Hindlimb muscle (tissue), 1 donor: ENCODE measurements at places on chromosomes 6 and 20.
A peak's percentile ranks its signal among the peaks of the same experiment; 100 is the strongest.

- peak; percentile 47 for DNase-seq
These were observed 117.0 kb downstream of the RTN4IP1 start for GRCh38 chr6:106512048-106512967.

DNA sequence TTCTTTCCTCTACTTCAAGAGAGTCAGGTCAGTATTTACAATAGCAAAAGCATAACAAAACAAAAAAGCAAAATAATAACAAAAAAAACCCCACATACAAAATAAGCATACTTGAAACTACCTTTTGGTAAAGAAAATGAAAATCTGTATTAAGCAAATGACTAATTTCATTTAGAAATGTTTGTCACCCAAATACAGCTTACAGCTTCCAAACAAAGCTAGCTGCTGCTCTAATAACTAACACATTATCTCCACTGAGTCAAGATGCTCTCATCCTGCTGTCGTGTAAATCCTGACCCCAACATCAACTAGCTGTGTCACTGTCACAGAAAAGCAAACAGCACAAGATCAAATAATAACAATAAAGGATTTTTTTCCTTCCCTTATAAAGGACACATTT, 21.7 kb downstream of the MAP7 start:
- DNase-seq: no peak

DNA sequence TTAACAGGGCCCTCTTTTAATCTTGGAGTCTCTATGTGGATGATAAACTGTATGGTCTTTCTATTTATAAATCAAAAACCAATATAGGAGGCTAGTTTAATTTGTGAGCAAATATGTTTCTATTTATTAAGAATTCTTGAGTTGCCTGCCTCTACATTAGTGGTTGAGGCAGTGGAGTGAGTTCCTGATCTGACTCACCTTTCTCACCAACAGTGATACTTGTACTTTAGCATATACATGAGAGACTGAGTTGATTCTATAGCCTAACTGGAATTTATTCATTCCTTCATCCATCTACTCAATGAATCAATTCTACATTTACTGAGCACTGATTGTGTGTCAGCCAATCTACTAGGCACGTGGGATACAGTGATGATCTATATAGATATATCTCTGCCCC, 126.9 kb downstream of the TRMT11 start:
- no peak for DNase-seq

- no peak for DNase-seq
These were observed 1.6 kb downstream of the REM1 start for GRCh38 chr20:31476643-31477215.

DNA sequence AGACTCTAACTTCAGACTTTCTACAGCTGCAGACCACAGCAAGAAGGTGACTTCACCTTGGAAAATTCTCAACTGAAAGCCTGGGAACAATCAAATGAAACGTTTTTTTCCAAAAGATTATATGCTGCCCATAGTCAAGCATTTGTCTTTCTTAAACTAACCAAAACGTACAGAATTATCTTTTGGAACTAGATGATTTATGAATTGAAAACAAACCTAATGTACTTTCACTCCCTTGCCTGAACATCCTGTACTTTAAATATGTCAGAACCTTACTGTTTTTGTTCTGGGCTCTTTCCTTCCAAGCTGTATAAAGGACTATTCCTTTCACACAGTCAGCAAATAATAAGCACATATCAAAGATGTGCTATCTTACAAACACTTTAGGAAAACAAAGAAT, 62.4 kb upstream of the TNFAIP3 start:
- DNase-seq: no peak

DNA sequence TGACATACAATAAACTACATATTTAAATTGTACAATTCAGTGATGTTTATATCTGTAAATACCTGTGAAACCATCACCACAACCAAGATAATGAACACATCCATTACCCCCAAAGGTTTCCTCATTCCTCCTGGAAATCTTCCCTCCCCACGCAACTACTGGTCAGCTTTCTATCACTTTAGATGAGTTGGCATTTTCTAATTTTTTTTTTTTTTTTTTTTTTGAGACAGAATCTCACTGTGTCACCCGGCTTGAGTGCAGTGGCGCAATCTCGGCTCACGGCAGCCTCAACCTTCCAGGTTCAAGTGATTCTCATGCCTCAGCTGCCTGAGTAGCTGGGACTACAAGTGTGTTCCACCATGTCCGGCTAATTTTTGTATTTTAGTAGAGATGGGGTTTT, 31.7 kb upstream of the ECI2 start:
- DNase-seq: no peak

GRCh38 chr6:683742-684440, 9.0 kb downstream of the EXOC2 start:
- peak; percentile 69 for DNase-seq

- no peak for DNase-seq
These were observed 329.0 kb downstream of the GRIK2 start for GRCh38 chr6:101722471-101722870.

DNA sequence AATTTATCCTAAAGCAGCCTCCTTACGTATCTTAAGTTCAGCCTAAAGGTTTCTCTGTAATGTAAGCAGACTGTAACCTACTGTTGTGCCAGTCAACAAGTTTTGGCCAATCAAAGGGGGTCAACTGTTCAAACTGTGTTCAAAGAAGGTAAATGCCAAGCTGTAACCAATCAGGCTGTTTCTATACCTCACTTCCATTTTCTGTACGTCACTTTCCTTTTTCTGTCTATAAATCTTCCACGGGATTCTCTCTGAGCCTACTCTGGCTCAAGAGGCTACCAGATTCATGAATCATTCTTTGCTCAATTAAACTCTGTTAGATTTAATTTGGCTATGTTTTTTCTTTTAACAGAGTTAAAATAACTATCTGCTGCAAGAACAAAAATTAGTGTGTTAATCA, 5.1 kb upstream of the CALHM6 start:
- DNase-seq: no peak

DNA sequence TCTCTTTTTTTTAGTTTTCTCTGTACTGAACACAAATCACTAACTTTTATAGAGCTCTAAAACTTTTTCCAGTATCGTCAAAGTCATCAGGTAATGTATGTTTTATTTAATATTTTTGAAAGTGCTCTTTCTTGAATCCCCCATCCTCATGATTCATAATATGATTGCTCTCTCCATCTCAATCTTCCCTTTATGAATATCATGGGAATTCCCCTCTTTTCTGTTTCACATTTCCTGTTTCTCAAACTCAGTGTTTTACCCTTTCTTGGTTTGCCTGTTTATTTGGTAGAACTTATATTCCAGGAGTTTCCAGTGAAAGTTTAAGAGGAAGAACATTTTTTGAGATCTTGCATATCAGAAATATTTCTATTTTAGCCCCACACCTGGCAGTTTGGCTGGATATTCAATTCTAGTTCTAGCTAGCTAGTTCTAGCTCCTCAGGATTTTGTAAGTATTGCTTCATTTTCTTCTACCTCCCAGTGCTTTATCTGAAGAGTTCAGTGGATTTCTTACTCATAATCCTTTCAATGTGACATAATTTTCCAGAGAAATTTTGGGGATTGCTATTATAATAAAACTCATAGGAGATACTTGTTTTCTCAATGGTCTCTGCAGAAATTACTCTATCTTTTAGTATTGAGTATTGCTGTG, 6.1 kb upstream of the C6orf58 start:
- DNase-seq: no peak

- DNase-seq: no peak
These were observed 32.3 kb downstream of the GSTA3 start for GRCh38 chr6:52877168-52877567.

DNA sequence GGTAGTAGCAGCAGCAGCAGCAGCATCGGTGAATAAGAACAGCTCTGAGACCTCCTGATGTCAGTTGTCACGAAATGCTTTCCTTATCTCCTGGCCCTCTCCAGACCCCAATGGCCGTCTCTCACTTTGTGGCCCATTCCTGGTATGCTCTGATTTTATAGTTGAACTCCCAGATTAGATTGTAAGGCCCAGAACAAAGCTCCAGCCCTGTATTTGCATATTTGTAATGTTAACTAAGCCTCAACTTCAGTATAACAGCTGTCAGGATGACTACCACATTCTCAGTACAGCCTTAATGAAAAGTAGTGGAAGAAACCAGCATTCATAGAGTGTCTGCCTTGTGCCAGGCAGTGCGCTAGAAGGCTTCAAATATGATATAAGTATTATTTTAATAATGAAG, 180.9 kb downstream of the SASH1 start:
- no peak for DNase-seq

- DNase-seq: no peak
These were observed 314.3 kb downstream of the EPHA7 start for GRCh38 chr6:93105017-93105416.

DNA sequence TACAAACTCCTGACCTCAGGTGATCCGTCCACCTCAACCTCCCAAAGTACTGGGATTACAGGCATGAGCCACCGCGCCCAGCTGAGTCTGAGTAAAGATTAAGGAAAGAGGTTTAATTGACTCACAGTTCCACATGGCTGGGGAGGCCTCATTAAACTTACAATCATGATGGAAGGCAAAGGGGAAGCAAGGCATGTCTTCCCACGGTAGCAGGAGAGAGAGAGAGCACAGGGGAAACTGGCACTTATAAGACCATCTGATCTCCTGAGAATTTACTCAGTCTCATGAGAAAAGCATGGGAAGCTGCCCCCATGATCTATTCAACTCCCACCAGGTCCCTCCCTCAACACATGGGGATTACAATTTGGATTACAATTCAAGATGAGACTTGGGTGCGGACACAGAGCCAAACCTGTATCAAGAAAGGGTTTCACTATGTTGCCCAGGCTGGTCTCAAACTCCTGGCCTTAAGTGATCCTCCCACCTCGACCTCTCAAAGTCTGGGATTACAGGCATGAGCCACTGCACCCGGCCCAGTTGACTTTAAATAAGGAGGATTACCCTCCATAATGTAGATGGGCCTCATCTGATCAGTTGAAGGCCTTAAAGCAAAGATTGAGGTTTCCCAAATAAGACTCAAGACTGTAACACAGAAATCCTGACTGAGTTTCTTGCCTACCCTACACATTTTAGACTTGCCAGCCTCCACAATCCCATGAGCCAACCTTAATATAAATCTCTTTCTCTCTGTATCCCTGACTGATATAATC, 13.1 kb upstream of the PEX7 start:
- no peak for DNase-seq

GRCh38 chr6:6834356-6835222, 246.1 kb downstream of the LY86 start:
- no peak for DNase-seq

DNA sequence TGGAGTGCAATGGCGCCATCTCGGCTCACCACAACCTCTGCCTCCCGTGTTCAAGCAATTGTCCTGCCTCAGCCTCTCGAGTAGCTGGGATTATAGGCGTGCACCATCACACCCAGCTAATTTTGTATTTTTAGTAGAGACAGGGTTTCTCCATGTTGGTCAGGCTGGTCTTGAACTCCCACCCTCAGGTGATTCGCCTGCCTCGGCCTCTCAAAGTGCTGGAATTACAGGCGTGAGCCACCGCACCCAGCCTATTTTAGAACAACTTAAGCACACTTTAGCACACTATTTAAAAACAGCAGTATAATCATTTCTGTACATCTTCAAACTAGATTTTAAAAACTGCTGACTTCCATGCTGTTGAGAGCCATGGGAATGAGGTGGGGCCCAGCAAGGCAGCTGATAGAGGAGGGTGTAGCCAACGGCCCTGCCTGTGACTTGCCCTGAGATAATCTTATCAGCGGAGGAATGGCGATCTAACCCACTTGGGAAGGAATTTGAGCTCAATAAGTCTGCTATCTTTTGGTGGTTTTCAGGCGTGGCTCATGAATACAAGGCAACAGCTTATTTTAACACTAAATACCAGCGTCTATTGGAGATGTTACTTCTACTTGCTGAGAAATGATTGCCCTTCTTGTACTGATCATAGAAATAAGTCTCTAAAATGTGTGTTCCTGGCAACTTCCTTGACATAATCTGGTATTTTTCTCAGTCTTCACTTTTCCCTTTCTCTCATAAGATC, 12.1 kb downstream of the ZDHHC14 start:
- DNase-seq: no peak

GRCh38 chr6:3884007-3884745, 35.0 kb downstream of the FAM50B start:
- DNase-seq: peak; percentile 77

- no peak for DNase-seq
These were observed 33.9 kb downstream of the LYRM2 start for GRCh38 chr6:89604653-89605052.

GRCh38 chr6:38640216-38640909, 634 bp upstream of the BTBD9 start:
- no peak for DNase-seq

- no peak for DNase-seq
These were observed 273.0 kb downstream of the TFAP2A start for GRCh38 chr6:10141746-10142443.

GRCh38 chr20:38095017-38095686, 61.6 kb downstream of the RPRD1B start:
- no peak for DNase-seq

DNA sequence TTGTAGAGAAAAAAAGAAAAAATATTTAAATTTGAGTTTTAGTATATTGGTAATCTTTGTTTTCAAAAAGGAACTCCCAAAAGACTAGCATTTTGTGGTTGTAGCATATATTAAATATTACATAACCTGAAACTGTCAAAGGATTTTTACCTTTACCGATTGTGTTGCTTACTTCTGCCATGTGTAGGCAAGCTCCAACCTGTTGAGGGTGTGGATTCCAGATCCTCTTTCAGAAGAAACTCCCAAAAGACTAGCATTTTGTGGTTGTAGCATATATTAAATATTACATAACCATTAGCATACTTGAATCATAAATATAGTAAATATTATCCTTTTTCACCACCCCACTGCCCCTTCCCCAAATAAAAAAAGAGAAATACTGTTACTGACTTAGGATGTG, 3.2 kb downstream of the DSE start:
- DNase-seq: no peak

DNA sequence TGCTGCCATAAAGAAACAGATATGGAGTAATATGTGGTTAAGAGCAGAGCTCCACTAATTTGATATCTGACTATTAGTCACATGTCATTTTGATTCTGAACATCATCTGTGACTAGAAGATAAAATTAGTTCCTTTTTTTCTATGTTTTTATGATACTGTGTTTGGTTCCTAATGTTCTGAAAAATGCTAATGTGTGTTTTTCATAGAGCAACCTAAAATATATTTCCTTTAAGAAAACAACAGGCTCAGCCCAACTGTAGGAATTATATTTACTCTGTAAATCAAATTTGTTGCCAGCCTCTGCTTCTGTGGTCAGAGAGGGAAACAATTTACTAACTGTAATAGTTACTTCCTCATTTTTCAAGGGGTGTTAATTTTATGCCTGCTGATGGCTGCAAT, 33.3 kb upstream of the TXLNB start:
- DNase-seq: no peak

DNA sequence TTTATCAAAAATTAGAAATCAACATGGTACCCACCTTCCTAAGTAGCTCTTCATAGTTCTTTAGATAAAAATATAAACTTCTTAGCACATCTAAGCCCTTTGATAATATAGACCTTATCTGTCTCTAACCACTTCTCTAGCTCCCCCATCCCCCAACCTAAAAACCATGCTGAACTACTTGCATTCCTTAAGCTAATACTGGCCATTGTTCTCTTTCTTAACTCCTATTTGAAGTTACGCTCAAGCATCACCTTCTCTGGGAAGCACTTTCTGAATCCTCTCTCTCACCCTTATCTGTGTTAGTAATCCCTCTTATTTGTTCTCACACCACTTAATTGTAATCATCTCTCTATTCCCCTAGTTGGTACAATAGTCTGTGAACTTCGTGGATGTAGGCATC, 153.0 kb downstream of the PHF3 start:
- DNase-seq: no peak

- DNase-seq: no peak
These were observed 11.9 kb downstream of the SLX4IP start for GRCh38 chr20:10447028-10447427.
